ENCODE measurements at places on chromosomes 16 and 17.
A peak's percentile ranks its signal among the peaks of the same experiment; 100 is the strongest.

GRCh38 chr17:47013341-47013740 lies 34.3 kb upstream of the RPRML start:
- peak; percentile 50 for DNase-seq

DNA sequence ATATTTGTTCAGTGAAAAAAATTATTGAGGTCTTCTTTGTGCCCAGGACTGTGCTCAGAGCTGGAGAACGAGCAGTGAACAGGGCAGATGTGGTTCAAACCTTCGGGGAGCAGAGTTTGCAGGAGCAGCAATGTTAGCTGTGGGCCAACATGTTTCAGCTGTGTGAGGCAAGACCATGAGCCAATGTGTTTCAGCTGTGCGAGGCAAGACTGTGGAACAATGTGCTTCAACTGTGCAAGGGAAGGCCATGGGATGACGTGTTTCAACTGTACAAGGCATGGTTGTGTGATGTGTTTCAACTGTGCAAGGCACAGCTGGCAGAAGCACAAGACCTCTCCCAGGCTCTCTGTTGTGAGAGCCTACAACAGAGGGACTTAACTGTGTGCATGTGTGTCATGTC lies 35.2 kb upstream of the SDK2 start:
- no peak for DNase-seq

DNA sequence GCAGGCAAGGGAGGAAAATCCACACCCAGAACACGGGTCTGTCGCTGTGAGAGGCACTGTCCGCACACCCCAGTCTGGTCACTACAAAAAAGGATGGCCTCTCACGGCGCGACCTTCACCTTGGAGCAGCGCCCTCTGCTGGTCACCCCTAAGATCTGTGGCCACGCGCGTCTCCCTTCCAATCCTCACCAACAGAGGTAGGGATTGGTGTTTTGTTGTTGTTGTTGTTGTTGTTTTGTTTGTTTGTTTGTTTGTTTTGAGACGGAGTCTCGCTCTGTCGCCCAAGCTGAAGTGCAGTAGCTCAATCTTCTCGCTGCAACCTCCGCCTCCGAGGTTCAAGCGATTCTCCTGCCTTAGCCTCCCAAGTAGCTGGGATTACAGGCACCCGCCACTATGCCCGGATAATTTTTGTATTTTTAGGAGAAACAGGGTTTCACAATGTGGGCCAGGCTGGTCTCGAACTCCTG lies 15.0 kb upstream of the C17orf58 start:
- no peak for DNase-seq

- no peak for DNase-seq
Measured at GRCh38 chr17:55233840-55234239, 30.9 kb upstream of the HLF start.

- DNase-seq: no peak
Measured at GRCh38 chr17:69478916-69479315, 64.4 kb downstream of the MAP2K6 start.

DNA sequence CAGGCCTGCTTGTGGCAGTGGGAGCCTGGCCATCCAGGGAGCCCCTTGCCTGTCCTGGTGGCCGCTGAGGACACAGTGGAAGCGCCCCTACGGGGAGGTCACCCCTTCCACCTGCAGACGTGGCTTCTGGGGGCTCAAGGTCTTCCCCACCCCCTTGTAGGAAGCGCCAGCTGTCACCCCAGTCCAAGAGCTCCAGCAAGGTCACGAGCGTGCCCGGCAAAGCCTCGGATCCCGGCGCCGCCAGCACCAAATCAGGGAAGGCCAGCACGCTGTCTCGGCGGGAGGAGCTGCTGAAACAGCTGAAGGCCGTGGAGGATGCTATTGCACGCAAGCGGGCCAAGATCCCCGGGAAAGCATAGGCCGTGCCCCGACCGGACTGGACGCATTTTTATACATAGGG lies 7.4 kb upstream of the IL17C start:
- DNase-seq: no peak

- peak; percentile 87 for DNase-seq
Measured at GRCh38 chr17:40451420-40451819, 8.2 kb downstream of the IGFBP4 start.

DNA sequence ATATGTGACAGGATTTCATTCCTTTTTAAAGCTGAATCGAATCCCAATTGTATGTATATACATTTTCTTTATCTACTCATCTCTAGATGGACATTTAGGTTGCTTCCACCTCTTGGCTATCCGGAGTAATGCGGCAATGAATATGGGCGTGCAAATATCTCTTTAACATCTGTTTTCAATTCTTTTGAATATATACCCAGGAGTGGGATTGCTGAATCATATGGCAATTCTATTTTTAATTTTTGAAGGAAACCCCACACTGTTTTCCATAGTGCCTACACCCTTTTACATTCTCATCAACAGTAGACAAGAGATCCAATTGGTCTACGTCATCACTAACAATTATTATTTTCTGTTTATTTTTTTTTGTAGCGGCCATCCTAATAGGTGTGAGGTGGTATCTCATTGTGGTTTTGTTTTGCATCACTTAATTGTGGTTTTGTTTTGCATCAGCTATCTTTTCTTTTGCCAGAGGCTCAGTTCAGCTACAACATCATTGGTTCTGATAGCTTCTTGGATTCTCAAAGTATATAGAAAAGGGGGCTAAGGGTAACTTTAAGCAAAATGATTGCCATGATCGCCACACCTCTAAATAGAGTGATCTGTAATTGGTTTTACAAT lies 25.6 kb upstream of the MAP2K6 start:
- DNase-seq: peak; percentile 32

GRCh38 chr17:75475851-75476250 lies 19.4 kb downstream of the TMEM94 start:
- no peak for DNase-seq

DNA sequence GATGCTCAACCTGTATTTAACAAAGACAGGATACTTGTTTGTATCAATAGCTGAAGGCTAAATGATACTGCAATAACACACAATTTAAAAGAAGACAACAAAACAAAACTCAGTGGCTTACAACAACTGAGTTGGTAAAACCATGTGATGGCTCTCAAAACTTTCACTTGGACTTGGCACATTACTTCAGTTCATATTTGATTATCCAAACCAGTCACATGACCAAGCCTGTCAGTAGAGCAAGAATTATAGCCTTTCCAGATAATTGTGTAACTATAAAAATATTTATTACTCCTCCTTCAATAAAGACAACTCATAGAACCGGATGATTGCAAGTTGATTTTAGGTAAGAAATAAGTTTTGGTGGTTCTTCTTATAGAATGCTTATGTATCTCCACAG lies 56.8 kb downstream of the NQO1 start:
- no peak for DNase-seq

GRCh38 chr17:2957631-2958286 lies 105.6 kb downstream of the OR1D5 start:
- no peak for DNase-seq

DNA sequence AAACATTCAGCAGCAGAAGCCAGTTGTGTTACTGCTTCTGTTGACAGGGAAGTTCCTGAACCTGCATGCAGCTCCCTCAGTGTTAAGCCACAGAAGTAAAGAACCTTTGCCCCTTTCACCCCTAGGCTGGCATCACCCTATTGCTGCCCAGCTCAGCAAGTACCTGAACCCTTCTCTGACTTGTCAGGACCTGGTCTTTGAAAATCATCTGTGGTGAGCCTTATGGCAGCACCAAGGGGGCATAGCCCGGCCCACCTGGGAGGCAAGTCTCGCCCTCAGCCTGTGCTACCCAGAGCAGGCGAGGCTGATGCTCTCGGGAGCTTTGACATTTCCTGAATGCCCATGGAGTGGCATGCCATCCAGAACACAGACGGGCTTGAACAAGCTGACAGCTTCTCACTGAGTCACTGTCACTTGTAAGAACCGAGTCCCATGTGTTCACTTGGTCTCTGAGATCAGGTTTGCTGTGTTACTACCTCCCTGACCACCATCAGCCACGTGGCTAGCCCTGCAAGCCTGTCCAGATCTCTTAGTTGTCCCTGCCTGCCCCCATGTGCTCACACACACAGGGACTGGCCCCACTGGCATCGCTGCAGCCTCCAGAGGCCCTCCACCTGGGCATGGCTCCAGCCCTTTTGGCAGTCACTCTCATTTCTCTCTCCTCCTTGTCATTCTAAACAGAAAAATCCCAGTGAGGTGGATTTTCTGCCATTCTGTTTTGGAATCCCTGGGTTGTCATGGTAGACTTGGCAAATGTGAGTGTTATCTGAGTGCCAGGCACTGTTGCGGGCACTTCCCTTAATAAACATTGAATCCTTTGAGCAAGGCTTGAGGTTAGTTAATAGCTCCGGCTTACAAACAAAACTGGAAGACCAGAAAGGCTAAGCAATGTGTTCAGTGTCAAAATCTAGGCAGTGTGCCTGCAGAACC lies 2.9 kb upstream of the CARMIL2 start:
- DNase-seq: no peak

DNA sequence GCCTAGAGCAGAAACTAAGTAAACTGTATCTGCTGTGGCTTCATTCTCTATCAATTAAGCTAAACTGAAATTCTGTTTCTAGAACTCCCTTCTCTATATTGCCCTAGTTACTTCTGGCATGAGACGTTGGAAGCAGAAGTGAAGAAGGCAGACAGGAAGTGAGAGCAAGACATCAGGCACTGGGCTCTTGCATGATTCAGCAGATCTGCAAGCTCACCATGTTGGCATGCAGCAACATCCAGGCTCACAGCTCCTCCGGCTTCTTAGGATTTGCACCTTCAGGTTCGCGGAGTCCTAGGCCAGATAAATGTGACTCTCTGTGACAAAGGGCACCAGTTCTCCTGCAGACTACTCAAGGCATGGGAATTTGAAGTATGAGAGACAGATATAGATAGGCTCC lies 148.3 kb downstream of the CDH8 start:
- DNase-seq: peak; percentile 51

- DNase-seq: peak; percentile 7
Measured at GRCh38 chr17:13885953-13886889, 183.1 kb upstream of the COX10 start.

DNA sequence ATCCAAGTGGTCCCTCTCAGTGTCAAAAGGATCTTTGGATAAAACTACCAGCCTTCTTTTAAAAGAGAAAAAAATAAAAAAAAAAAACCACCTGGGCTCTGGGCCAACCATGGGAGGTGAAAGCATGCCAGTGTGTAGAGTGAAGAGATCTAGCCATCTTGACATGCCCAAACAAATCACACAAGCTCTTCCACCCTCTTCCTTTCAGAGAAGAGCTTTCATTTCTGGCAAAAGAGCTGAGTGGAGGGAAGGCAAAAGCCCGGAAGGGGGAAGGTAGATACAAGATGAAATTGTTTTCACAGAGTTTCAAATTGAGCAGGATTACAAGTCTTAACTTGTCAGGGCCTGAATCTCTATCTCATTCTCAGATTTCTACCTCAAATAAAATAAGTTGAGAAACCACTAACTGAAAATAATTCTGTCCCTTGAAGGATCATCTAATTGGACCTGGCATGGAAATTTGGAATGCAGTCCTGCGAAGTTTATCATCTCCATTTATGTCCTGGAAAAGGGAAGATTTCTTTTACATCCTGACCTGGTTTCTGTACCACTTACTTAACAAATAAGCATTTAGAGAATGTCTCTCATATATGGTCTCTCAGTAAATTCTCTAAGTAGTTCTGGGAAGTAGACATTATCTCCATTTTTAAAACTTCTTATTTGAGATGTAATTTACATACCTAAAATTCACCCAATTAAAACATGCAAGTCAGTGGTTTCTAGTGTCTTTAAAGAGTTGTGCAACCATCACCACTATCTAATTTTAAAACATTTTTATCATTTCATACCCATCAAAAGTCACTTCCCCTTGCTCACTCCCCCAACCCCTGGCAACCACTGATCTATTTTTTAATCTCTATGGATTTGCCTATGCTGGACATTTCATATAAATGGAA lies 93.7 kb downstream of the TANGO6 start:
- peak; percentile 38 for DNase-seq

DNA sequence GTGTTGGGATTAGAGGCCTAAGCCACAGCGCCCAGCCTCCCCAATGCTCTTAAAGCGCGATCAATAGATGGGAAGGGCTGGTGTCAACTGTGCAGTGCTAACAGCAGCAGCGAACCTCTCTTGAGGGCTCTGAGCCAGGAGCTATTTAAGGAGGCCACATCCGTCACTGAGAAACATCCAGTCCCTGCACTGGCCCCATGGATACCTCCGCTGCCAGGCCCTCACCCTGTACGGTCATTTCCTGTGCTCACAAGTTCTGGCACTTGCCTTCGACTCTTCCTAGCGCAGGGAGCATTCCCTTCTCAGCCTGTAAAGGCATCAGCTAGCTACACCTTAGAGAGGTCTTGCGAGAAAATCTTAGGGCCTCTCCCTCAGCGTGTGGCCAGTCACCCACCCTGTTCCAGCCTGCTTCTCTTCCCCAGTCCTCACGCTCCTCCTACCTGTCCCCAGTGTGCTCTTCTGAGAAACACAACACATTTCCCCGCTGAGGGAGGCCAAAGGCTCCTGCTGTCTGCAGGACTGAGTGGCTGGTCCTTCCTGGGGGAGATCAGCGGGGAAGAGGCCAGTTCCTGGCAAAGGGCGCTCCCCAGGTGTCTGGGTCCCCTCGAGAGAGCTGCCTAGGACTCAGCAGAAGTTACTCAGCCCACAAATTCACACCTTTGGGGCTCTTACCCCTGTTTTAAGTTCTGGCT lies 28.6 kb downstream of the GTF3C1 start:
- DNase-seq: no peak

DNA sequence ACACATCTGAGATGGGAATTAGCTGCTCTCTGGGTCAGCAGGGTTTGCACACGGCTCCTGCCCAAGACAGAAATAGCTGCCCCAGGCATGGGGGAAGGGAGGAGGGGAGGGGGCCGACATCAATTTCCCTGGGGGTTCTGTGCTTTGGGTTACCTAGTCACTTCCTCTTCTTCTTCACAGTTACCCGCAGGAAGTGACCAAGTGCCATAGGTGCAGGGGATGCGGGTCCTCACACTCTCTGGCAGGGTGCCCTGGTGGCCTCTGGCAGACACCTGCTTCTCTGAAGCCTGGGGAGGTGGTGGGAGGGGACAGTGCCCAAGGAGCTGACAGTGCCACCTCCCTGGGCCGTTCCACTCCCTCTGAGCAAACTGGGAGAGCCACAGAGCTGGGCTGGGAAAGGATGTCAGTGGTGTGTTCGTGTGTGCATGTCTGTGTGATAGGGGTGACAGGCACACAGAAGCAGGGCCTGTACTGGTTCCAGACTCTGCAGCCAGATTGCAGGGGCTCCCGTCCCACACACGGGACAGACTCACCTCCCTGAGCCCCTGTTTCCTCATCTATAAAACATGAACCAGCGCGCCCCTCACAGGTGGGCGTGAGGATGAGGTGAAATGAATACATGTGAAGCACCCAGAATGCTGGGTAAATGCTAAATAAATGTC lies 18.2 kb downstream of the SCN4A start:
- DNase-seq: no peak

- DNase-seq: no peak
Measured at GRCh38 chr17:19670908-19671307, 22.4 kb downstream of the ALDH3A2 start.

DNA sequence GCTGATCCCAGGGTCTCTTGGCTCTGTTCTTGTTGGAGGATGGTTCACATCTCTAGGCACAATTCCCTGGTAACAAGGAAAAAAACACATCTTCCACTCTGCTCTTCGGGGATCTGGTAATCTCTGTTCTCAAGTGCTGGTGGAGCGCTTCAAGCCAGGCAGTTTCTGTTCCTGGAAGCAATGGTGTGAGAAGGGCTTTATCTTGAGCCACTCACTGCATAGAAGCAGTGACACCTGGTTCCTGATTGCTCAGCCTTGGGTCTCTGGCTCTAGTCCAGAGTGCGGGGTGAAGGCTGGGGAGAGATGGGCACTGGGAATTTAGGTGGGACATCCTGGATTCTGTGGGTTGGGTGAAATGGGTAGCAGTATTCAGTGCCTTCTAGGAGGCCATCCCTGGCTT lies 14.1 kb downstream of the AKAP1 start:
- DNase-seq: no peak

GRCh38 chr17:78667741-78668640 lies 90.8 kb upstream of the DNAH17 start:
- DNase-seq: no peak

All from fibroblast of skin of left quadriceps (primary cell).